NCI-H774 (cell line): ENCODE measurements at places on chromosomes 11 and 22.

GRCh38 chr11:106491751-106492150 lies 414.3 kb downstream of the AASDHPPT start:
- no peak for DNase-seq

- no peak for DNase-seq
Measured at GRCh38 chr22:43827926-43828724, 16.0 kb upstream of the EFCAB6 start.

DNA sequence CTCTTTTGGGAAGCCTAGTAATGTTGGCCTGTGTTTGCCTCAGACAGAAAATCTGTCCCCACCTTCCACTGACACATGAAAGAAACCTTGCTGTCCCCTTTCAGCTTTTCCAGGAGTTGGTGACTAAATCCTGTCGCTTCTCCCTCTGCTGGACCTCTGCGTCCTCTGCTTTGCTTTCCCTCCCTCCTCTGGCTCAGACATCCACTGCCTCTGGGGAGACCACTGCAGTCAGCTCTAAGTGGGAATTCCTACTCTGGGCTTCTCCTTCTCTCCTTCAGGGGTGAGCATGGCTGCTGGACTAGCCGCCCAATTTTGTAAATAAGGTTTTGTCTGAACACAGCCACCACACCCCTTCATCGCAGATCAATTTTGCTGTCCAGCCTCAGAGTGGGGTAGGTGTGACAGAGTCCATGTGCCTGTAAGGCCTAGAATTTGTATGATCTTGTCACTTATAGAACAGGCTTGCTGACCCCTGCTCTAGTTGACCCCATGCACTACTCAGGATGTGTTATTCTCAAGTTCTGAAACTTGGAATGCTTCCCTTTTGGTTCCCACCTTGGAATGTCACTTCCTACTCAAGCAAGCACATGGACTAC lies 23.0 kb downstream of the LRRC74B start:
- DNase-seq = no peak

- DNase-seq = no peak
Measured at GRCh38 chr11:133720951-133721350, 124.4 kb downstream of the SPATA19 start.

GRCh38 chr22:46052801-46053562 lies 76.0 kb upstream of the WNT7B start:
- no peak for DNase-seq

GRCh38 chr11:58922479-58922878 lies 16.8 kb upstream of the GLYATL1 start:
- DNase-seq = no peak

GRCh38 chr11:30017445-30017895 lies 640 bp upstream of the KCNA4 start:
- DNase-seq = no peak
